NCI-H82 (cell line): ENCODE measurements at places on chromosomes 11 and 22.

GRCh38 chr22:27835446-27835845 lies 33.9 kb upstream of the MN1 start:
- DNase-seq: no peak

- DNase-seq: no peak
These were observed 10.8 kb downstream of the SGSM1 start for GRCh38 chr22:24816806-24817205.

- DNase-seq: no peak
These were observed 28.8 kb downstream of the KLHL22 start for GRCh38 chr22:20466659-20467379.

DNA sequence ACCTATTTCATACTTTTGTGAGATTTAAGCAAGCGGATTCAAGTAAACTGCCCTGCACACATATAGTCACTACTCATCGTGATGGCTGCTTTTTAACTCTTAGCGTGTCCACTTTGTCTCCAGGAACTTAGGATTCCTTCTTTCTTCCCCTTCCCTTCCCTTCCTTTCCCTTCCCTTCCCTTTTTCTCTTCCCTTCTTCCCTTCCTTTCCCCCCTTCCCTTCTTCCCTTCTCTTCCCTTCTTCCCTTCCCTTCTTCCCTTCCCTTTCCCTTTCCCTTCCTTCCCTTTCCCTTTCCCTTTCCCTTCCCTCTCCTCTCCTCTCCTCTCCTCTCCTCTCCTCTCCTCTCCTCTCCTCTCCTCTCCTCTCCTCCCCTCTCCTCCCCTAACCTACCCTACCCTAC lies 65.9 kb downstream of the LIF start:
- no peak for DNase-seq

- DNase-seq: no peak
These were observed 23.8 kb downstream of the RHBDD3 start for GRCh38 chr22:29243874-29244446.

GRCh38 chr11:8080069-8080670 lies 841 bp upstream of the TUB start:
- DNase-seq: no peak

GRCh38 chr11:46668480-46669085 lies 31.8 kb downstream of the ARHGAP1 start:
- DNase-seq: peak; percentile 31

DNA sequence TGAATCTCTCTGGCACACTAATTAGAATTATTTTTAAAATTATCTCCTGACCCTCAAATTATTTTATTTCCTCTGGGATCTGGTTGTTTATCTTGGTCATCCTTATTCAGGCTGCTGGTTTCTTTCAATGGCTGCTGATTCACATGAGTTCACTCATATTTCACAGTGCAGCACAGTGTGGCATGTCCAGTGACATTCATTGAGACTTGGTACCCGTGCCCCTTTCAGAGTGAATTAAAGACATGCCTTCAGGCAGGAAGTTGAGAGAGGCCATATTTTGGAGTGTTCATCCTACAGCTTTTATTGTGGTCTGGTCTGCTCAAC lies 13.5 kb downstream of the DCPS start:
- DNase-seq: no peak

DNA sequence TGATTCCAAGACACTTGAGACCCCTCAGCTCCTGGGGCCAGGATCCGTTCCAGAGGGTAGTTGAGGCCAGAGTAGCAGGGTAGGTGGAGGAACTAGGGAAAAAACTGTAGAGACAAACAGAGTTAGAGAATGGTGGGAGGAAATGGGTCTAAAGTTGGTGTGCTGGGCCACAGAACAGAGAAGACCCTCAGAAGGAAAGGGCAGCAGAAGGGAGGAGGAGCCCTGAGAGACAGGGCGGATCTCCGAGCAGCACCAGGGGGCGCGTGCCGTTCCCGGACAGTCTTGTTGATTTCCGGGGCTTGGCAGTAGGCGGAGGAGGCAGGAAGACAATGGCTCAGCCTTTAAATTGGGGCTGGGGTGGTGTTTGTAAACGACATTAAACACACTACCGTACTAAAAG lies 2.4 kb upstream of the CECR2 start:
- DNase-seq: peak; percentile 80

- DNase-seq: no peak
These were observed 26.2 kb upstream of the LDLRAD3 start for GRCh38 chr11:35917676-35918075.

GRCh38 chr11:1823376-1824220 lies 11.2 kb upstream of the SYT8 start:
- DNase-seq: no peak

DNA sequence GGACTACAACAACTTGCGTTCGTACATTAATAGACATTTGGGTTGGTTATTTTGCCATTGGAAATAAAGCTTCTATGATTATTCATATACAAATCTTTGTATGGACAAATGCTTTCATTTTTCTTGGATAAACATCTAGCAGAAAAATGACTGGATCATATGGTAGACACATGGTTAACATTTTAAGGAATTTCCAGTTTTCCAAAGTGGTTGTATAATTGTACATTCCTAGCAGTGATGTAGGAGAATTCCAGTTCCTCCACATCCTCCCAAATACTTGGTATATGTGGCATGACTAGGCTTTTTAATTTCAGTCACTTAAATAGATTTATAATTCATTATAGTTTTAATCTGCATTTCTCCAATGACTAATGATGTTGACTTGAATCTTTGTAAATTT lies 246.2 kb upstream of the NCAM1 start:
- DNase-seq: no peak

DNA sequence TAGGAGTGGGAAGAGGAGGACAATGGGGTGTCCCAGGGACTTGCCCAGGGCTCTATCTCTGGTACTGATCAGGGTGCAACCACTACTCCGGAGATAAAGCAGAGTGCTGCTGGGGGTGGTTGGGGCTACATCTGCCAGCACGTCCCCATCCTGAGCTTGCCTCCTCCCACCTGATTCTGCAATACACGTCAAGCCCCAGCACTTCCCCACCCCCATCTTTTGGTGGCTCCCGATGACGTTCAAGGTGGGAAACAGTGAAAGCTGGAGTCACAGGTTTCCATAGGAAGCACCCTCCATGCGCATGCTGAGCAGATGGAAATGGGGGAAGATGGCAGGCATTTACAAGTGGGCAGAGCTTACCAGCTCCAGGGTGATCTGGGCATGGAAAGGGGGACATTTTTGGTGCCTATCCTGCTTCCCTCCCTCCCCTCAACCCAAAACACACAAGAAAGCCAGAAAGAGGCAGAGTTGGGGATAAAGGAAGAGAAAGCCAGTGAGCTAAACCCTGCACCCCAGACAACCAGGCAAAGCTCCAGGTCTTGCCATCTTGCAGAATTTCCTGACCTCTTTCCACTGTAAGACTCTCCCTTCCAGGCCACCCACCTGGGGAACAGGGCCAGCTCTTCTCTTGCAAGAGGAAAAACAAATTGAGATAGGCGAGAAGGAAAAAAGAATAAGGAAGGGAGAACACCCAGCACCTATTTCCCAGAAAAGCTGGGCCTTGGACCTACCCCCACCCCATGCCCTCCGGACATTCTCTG lies 15.8 kb downstream of the SYT7 start:
- DNase-seq: no peak

- no peak for DNase-seq
These were observed 2.0 kb upstream of the PACSIN3 start for GRCh38 chr11:47188259-47188658.

- DNase-seq: no peak
These were observed 404.1 kb downstream of the TBC1D22A start for GRCh38 chr22:47166446-47167016.

GRCh38 chr22:44894321-44894720 lies 115.5 kb downstream of the PHF21B start:
- DNase-seq: no peak

- no peak for DNase-seq
These were observed 102.7 kb upstream of the ANO3 start for GRCh38 chr11:26229257-26229656.

- peak; percentile 30 for DNase-seq
These were observed 24.3 kb downstream of the OSBP2 start for GRCh38 chr22:30718938-30719337.

DNA sequence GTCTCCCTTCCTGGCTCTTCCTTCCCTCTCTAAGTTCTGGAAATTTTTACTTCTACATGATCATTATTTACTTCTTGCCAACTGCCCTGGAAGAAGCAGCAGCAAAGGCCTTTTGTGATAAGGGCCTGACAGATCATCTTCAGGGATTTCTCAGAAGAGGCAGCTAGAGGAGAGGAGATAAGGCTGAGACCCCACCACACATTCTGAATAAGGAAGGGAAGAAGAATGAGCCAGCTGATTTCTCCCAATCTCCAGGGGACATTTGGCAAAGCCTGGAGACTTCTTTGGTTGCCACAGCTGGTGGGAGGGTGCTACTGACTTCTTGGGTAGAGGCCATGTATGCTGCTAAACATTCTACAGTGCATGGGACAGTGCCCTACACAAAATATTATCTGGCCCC lies 122.4 kb upstream of the OR9Q1 start:
- DNase-seq: no peak

- peak; percentile 96 for DNase-seq
These were observed 86.3 kb upstream of the HMGXB4 start for GRCh38 chr22:35170716-35171697.

GRCh38 chr11:2674658-2675131 lies 25.1 kb downstream of the KCNQ1OT1 start:
- no peak for DNase-seq

GRCh38 chr11:104060820-104061219 lies 24.4 kb downstream of the DDI1 start:
- DNase-seq: no peak

DNA sequence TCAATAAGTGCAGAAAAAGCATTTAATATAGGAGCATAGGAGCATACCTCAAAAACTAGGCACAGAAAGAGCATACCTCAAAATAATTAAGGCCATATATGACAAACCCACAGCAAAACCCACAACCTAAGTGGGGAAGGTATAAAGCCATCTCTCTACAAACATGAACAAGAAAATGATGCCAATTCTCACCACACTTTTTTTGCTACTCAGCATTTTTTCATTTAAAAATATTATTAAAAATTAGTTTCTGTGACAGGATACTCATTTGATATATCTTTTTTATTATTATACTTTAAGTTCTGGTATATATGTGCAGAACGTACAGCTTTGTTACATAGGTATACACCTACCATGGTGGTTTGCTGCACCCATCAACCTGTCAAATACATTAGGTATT lies 352.0 kb downstream of the LUZP2 start:
- DNase-seq: no peak

DNA sequence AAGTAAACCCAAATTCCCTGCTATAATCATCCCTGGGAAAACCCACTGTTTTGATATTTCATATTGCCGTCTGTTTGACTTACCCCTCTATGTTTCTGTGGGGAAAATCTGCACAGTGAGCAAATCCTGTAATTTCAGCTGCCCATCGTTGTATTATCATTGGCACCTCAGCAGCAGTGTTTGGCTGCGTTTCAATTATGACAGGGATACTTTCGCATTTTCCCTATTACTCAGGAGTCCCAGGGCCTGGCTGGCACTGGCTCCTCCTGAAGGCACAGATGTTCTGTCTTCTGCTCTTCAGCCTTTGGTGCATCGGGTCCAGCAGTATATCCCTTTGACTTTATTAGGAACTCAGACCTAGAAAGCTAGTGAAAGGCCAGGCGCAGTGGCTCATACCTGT lies 12.2 kb upstream of the MMP12 start:
- DNase-seq: no peak

DNA sequence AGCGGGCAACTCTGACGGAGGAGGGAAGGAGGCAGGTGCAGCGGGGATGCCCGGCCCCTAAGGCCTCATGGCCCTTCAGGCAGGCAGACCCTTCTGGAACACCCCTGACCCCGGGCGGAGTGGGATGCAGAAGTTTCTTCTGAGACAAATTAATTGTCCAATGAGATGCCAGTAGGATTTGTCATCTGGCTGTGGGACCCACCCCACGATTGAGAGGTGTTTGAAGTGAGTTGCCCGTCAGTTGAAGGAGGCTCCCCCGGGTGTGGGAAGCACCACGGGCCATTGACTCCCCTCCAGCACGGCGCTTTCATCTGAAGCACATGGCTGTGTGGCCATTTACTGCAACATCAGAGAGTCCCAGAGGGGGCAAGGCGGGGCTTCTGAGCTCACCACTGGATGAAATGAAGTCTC lies 527.8 kb downstream of the BRD1 start:
- no peak for DNase-seq

DNA sequence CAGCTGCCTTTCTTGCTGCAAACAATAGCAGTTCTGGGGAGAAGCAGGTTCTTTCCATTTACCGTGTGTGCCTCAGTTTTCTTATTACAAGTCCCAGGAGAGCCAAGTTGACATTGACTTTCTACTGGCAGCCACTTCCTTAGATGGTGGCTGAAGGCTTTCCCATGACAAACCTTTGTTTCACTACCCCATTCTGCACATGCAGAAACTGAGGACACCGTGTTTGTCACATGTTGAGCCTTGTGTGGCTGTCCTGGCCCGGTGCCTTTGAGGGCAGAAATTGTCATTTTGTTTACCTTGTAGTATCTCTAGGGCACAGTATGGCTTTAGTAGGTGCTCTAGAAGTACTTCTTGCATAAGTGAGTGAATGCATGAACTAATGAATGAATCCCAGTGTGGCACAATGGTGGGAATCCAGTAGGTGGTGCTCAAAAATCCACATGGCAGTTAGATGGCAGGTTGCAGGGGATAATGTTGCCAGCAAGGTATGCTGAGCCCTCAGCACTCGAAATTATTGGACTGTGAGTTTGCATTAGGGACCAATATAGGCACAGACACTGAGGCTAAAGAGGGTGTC lies 101.6 kb downstream of the CSNK2A3 start:
- DNase-seq: no peak

DNA sequence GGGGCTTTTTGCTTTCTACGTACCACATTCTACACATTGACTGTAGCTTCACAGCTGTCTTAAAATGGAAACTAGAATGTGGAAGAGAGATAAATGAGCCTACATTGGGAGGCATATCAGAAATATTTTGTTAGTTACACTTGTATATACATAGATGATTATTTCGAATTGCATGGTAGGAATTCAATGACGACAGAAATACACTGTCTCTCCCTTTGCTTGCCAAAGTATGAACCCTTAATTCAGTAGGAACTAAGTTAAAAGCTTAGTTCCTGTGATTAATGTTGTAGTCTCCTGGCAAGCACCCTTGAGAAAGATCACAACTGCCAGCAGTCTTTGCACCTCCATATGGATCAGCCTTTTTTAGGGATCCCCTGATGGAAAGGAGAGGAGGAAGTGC lies 10.1 kb downstream of the C11orf87 start:
- DNase-seq: no peak

DNA sequence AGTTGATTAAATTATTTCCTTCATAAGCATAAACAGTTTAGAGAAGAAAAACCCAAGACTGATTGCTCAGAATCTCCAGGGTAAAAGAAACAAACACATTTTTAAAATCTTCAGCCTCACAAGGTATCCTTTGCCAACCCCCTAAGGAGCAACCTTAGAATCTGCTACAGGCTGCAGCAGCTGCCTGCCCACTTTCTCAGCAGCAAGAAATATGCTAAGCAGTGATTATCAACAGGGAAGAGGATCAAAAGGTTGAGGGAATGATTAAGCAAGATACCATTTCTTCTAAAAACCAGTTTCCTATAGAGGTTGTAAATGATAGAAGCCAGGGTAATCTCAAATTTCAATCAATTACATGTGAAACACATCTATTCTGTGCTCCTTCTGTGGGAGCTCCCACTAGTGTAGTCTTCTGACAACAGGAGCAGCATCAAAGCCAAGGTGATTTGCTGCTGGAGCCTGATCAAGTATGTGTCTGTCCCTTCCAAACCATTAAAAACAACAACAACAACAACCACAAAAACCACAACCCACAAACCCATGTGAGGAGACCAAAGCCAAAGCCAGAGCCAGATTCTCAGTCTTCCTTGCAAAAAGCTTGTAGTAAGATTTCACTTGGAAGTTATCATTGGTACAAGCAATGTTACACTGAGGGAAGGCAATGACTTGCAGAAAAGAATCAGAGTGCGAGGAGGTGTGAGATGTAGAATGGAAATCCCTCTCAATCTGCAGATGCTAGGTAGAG lies 761.2 kb downstream of the DLG2 start:
- no peak for DNase-seq
